ENCODE measurements at places on chromosomes 16 and 17. TPM values are rescaled to one million over a fixed set of nuclear protein-coding genes. Genes with fewer than 3 reads are reported as not detected.

Gene TBC1D3K
- 1.2 TPM for total RNA-seq

Gene EEF2K
- 22.8 TPM for total RNA-seq

Gene TMEM220
- not detected for total RNA-seq

Gene TNFRSF12A
- 411 TPM for total RNA-seq

Gene HOXB8
- total RNA-seq = 11.2 TPM

Gene SLC38A8
- total RNA-seq = not detected

Gene PRSS22
- not detected for total RNA-seq

Gene TEX14
- total RNA-seq = 2.7 TPM

- peak; percentile 72 for DNase-seq
These were observed 789.9 kb upstream of the KIF2B start for GRCh38 chr17:53032861-53033271.

DNA sequence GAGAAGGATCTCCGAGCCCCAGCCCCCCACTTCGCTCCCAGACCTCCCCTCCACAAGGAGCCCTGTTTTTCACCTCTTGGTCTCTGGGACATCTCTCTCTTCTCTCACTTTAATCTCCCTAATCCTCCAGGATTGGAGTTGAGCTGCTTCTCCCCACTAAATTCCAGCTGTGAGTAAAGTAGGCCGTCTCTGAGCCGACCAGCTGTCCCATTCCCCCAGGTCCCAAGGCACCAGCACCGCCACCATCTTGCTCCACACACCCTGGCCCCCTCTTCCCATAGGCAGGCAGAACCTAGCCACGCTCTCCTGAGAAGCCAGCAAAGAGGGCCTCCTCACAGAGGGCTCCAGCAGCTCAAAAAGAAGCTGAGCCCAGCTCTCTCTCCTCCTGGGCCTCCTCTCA lies 878 bp downstream of the DLG4 start:
- DNase-seq = no peak

DNA sequence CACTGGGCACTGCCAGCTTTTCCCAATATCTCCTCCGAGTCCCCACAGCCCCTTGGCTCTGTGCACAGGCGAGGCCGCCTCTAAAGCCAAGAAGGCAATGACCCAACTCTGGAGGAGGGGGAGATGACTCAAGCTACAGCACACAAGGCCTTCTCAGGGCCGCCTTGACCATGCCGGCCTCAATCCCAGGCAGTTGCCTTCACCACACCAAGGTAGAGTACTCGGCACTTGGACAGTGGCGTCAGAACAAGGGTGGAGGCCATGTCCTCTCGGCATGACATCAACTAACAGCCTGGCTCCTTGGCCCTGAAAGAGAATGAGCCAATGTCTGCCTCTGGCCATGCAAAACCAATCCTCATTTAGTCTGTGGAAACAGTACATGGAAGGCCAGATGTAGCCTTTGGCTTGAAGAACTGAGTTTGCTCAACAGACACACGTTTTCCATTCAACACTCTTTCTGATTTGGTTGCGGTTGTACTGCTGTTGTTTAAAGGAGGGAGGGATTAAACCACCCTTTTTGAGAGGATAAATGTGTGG lies 139.6 kb downstream of the XYLT1 start:
- DNase-seq = no peak

GRCh38 chr17:49699966-49700575 lies 7.7 kb downstream of the SLC35B1 start:
- no peak for DNase-seq

GRCh38 chr17:39676198-39676819 lies 8.1 kb downstream of the PNMT start:
- no peak for DNase-seq

- DNase-seq = no peak
These were observed 2.3 kb upstream of the TPPP3 start for GRCh38 chr16:67395458-67396158.

DNA sequence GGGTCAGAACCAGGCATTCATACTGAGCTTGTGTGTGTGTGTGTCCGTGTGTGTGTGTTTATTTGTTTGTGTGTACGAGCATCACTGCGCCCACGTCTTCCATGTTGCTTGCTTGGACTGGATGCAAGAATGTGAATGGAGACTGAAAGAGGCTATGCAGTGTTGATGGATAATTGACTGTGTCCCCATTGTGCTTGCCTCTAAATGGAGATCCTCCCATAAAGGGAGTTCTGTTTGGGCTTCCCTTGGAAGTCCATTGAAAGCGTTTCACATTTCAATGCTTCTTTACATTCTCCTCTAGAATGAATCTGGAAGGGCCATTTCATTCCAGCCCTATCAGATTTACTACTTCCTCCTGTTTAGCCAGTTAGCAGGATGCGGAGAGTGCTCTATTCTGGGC lies 124.0 kb downstream of the GP2 start:
- DNase-seq = no peak

GRCh38 chr17:39765175-39765574 lies 27.4 kb downstream of the GRB7 start:
- DNase-seq = no peak

DNA sequence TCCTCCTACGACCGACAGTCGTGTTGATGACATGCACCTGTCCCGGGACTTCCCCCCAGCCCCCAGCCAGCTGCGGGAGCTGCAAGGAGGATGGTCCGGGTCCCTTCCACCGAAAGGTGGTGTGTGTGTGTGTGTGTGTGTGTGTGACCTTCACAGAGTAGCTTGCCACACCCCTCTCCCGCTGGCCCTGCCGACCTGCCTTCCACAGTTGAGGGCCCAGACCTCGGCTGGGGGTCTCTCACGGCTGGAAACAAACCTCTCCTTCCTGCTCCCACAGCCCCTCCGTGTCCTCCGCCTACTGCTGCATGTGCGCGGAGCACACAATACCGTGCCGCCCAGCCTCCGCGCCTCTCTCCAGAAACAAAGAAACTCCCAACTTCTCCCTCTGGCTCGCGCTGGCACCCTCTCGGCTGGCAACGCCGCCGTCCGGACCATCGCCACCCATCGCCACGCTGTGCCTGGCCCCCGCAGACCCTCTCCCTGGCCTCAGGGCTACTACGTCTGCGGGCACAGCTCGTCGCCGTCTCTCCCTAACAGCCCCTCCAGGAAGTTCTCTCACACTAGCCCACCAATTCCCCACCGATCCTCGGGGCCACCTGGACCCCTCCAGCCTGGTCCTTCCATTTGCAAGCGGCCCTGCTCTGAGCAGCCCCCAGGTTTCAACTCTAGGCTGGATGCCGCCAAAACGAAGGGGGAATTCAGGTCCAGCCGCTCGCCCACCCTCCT lies 81.2 kb downstream of the TIMM22 start:
- DNase-seq = no peak

DNA sequence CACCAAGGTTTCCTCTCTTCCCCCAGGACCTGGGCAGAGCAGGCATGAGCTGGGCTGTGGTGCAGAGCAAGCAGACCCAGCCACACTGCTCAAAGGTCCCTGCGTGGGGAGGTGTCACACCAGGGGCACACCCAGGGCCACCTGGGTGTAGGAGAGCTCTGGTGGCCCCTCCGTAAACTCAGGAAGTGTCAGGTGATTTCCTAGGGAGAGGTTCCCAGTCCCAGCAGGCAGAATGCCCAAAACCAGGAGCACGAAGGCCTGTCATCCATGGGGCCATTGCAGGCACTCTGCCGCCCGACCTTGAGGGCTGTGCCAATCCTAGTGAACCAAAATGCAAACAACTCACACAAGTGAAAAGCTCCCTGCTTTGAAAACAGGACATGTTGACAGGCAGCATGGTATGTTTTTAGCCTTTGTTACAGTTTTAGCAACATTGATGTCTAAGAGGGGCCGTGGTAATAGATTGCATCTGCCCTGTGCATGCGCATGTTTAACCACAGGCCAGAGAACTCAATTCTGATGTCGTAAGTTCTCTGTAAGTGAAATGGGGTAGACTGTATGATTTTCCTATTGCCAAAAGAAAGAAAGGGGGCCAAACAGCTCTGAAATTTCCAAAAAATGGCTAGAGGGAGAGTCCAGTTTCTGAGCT lies 21.3 kb downstream of the CIBAR2 start:
- DNase-seq = no peak

DNA sequence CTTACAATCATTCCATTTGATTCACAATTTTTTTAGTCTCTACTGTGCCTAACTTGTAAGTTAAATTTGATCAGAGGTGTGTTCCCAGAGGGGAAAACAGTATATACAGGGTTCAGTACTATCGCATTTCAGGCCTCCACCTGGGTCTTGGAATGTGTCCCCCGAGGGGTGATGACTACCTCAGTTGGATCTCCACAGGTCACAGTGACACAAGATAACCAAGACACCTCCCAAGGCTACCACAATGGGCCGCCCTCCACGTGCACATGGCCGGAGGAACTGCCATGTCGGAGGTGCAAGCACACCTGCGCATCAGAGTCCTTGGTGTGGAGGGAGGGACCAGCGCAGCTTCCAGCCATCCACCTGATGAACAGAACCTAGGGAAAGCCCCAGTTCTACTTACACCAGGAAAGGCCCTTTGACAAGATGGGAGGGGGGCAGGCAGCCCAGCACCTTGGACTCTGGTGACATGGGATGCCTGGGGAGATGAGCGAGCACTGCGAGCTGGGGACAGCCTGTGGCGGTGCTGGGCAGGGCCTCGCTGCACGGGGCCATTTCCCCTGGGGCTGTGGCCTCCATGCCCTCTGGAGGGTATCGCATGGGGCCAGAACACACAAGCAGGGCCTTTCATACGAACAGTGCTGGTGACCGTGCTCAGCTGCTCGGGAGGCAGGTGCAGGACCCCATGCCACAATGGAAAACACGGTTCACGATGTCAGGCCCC lies 33.9 kb downstream of the PDIA2 start:
- DNase-seq = no peak

GRCh38 chr17:46208997-46209396 lies 15.8 kb upstream of the KANSL1 start:
- no peak for DNase-seq

DNA sequence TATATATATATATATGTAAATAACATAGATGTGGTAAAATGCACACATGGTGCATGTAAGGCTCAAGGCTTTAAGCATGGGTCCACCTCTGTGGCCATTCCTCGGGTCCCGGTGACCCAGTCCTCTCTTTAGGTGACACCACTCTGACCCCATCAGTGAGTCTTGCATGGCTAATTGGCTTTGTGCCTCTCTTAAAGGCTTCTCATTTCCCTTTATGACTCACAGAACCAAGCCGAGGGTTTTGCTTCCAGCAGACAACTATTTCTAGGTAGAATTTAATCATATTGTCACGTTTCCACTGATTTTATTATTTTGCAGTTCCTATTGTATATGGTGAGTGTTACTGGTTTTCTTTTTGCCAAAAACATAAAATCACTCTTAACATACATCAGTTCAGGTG lies 59.7 kb downstream of the PLCG2 start:
- DNase-seq = peak; percentile 59

GRCh38 chr16:23521037-23521743 lies 10.9 kb upstream of the GGA2 start:
- no peak for DNase-seq

DNA sequence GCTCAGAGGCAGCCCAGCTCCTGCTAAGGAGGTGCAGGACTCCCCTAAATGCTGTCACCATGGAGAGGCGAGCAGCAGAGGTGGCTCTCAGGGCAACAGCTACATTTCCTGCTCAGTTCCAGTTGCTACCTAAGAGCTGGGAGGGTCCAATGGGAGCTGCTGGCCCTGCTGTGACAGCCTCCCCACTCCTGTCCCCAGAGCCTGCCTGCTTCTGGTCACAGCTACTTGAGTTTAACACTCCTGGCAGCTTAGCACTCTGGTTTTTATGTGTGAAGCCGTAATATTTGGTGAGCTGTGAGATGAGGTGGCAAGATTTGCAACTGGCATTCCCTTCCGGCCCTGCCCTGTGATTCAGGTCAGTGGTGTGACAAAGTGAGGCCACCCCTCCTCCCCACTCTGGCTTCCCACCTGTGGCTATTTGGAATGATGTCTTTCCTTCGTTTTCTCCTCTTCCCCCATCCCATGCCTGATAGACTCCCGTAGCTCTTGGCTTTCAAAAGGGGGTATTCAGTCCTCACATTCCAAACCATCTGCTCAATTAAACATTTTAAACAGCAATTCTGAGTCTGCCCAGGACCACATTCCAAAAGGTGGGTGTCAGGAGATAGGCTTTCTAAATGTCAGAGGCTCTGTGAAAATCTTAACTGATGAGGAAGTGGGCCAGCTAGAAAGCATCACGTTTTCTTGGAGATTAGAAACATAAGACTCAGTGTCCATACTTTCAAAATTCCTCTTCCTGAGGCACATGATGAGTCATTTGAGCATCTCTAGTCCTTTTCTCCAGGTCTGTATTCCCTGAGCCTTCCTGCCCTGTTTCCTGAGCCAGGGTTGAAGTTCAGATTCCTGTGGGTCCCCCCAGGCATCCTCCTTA lies 42.6 kb upstream of the SKAP1 start:
- peak; percentile 98 for DNase-seq

GRCh38 chr17:64162554-64162953 lies 32.6 kb upstream of the ERN1 start:
- DNase-seq = no peak

- DNase-seq = no peak
These were observed 61.4 kb downstream of the KATNIP start for GRCh38 chr16:27611340-27611739.

- DNase-seq = peak; percentile 56
These were observed 8.9 kb downstream of the CALB2 start for GRCh38 chr16:71367241-71367976.

All from HT1080 (cell line).